ENCODE measurements at places on chromosomes 2 and 18.

GRCh38 chr18:9874728-9875127, 11.0 kb upstream of the TXNDC2 start:
- no peak for DNase-seq

DNA sequence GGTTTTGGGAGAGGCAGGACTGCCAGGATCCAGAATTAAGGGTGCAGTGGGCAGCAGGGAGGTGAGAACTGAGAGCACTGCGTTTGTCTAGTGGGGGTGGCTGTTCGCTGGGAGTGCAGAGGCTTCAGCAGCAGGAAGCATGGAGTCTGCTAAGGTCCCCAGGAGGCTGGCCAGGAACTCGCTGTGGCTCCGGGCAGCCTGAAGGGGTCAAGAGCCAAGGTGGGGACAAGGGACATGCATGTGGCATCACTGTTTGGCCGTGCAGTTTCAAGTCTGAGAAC, 43.2 kb upstream of the SEMA4C start:
- DNase-seq: no peak

DNA sequence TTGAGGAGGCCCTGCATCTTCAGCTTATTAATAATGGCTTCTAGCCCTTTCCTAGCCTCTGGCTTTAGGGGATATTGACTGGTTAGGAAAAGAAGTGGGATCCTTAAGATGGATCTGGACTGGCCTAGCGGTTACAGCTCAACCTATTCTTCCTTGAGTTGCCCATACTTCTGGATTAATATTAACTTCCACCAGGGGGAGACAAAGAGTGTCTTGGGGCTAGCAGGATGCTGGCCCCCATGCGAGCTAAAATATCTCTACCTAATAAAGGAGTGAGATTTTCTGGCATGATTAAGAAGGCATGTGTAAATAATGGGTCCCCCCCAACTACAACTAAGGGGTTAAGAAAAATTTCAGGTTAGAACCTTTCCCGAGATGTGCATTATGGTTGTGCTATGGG, 23.2 kb upstream of the PLA2R1 start:
- no peak for DNase-seq

DNA sequence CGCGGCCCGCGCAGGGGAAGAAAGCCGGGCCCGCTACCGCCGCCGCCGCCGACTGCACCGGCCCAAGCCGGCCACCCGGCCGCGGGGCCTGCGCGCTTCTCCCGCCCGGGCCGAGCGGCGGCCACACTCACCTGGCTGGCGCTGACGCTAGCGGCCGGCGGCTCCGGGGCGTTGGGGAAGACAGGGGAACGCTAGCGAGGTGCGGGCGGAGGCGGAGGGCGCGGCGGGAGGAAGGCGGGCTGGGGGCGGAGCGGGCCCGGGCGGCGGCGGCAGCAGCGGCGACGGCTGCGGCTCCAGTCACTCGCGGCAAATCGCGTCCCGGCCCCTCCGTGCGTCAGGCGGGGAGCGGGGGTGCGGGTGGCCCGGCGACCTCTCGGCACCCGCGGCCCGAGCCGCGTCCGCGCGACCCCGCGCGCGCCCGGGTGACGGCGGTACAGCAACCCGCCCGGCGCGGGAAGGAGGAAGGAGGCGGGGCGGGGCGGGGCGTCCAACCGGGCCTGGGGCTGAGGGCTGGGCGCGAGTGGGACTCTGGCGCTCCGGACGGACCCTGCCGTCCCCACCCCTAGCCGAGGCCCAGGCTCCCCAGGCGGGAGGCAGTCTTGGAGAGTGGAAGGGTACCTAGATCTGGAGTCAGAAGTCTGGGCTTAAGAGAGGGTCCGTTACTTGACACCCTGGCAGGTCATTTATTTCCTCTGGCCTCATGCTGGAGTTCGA, at the start of gene SESTD1:
Gene SESTD1 (minus strand): TSS at position 465 of the 714 bp plus-strand sequence. CDS start 72,991 bp downstream, outside the sequence.
- peak; percentile 28 for DNase-seq

DNA sequence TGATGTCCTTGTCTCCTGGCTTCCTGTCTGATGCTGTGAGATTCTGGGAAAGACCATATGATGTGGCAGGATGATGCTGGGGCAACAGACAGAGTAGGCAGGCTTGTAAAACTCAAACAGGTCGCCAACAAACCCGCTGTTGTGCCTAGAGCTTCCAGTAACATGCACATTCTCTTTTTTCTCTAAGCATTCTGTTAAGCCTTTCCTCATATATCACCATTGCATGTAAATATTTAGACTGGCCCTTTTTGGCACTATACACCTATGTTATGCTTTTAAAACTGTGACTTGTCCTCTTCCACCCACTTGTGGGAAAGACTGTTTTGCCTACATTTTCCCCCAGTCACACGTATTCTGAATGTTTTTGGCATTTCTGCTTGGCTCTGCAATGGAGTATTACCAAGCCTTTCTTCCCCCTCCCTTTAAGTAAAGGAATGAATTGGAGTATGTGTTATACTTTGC, 250.4 kb upstream of the TANK start:
- no peak for DNase-seq

- DNase-seq: peak; percentile 49
Observed at GRCh38 chr2:174748948-174749347, 15.3 kb downstream of the CHRNA1 start.

DNA sequence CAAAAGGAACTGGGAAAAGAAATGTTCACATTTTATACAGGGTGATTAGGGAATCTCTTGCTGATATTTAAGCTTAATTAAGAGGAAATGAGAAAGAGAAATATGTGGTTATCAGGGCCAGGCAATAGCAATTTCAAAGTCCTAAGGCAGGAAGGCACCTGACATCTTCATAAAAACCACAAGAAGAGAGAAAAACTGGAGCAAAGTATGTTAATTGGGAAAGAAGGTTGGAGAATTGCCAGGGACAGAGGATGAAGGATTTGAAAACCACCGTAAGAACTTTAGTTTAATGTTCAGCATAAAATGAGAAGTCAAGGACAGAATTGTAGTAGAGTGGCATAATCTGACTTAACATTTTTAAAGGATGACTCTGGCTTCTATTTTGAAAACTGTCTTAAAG, 691.8 kb upstream of the NRXN1 start:
- DNase-seq: no peak

DNA sequence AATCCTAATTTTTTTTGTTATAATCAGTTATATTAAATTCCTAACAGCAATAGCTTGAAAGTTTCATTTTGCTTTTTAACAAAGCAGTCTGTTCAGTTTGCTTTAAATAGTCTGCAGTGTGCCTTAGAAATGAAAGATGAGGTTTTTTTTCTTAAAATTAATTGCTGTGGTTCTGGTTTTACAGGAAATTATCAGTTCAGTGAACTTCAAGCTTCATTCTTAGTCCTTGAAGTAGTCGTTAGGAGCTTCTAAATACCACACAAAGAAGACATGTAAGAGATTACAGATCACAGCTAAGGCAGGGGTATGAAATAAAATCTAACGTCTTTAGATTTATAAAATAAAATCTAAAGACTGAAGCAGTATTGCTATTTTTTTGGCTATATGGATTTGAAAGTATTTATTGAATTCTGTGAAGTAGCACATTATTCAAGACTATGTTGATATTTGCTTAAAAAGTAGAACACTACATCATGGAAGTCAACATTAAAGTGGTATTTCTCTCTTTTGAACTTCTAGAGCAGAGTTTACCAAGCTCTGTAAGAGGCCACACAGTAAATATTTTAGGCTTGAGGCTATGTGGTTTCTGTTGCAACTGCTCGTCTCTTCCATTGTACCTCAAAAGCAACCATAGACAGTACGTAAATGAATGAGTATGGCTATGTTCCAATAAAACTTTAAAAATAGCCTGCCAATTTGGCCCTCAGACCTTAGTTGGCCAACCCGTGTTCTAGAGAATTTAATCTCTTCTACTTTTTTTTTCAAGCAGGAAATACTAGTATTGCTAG, 81.5 kb upstream of the STON1 start:
- DNase-seq: no peak

GRCh38 chr2:237171396-237171795, 85.7 kb downstream of the COPS8 start:
- no peak for DNase-seq

DNA sequence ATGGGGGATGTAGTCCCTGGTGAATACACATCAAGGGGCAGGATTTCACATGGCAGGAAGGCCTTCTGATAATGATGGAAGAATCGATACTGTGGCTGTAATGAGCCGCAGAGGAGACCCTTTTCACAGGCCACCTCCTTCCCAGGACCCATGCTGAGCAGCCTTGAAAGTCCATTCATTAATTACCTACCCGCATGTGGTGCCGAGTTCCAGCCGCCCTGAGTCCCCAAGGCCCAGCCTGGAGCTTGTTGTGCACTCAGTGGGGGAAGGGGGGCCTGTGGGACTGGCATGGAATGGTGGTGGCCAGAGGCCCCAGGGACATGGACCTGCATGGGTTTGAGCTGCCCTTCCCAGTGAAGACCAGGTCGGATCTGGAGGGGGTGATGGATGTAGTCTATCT, 25.5 kb downstream of the ASB18 start:
- DNase-seq: no peak

- DNase-seq: no peak
Observed at GRCh38 chr2:237774811-237775553, 23.6 kb upstream of the RBM44 start.

DNA sequence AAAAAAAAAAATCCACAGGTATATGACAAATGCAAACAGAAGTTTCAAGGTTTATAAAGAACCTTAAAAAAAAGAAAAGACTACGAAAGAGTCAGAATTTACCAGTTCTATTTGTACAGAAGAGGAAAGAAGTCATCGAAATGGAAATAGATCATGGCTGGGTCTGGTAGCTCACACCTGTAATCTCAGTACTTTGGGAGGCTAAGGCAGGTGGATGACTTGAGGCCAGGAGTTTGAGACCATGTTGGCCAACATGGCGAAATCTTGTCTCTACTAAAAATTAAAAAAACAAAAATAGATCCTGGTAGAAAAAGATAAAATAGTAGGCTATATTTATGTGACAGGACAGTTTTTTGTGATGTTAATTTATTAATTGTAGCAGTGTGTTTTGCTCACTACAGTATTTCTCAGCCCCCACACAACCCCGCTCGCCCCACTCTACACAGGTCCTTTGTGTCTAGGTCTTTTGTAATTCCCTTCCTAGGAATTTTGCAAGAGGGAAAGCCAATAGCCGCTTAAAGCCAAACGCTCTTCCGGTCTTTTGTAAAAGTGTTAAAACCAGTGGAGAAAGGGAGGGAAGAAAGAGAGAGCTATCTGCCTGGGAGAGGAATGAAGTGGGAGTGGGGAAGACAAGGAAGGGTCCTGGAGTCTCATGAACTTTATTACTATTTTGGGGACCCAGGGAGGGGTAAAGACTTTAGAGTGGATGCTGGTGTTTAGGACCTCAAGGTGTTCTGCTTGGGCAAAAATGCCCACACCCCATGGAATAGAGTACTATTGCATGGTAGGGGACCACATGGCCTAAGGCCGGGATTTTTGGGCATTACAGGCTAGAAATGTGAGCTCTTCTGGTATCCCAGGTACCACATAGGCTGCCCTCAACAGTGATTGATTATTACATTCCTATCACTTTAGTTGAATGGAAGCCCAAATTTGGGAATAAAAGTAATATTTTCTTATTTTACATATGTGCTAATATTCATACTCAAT, 59.4 kb upstream of the XPO1 start:
- no peak for DNase-seq

GRCh38 chr2:99420751-99421299, 69.0 kb downstream of the REV1 start:
- no peak for DNase-seq

All from T-helper 1 cell (primary cell).